Activated naive CD4-positive, alpha-beta T cell treated with Interleukin-2 at 50 U/mL for 16 hours (primary cell): ENCODE measurements at places on chromosomes 16 and 17.

DNA sequence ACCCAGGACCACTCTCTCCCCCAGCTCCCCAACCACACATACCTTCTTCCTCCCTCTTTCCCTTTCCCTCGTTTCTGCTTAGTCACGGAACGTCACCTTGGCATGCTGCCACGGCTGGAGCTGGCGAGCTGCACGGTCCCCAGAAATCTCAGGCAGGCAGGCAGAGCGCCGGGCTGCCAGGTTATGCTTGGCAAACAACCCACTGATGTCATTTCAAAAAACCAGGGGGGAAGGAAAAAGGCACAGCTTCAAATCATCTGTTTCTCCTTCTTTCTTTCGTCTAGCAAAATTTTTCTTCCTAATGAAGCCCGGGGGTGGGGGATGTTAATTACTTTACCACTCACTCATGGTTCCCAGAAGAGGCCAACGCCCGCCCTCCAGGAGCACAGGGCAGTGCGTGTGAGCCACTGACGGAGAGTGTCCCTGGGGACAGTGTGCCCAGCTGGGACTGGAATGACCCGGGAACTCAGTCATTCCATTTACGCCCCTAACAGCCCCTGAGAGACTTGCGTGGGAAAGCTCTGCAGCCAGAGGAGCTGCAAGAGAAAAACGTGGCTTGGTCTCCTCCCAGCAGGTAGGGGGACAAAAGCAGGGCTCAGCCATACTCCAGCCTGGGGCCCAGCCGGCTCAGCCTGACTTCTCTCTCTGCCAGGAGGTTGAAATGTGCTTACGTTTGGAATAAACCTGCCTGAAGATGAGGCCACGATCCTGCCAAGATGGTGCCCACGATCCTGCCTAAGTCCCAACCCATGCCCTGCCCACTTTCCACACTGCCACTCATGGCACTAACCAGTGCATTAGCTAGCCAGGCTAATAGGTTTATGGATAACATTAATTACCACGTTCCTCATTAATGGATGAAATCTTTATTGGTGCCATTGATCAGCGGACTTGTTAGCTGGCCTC lies 198.9 kb downstream of the ZFHX3 start:
- DNase-seq = no peak

DNA sequence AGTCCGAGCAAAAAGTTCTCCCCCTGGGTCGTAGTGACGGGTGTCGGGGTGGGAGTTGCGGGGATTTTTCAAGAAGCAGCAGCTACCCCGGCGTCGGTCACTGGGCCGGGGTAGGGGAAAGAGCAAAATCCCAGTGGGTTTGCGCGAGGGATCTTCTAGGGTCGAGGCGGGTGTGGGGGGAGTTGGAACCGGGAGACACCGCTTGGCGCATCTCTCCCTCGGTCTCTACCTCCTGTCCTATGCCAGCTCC lies 2.3 kb upstream of the UBTF start:
- no peak for DNase-seq

- no peak for DNase-seq
These were observed 39.1 kb downstream of the OR1D5 start for GRCh38 chr17:3024346-3024745.

DNA sequence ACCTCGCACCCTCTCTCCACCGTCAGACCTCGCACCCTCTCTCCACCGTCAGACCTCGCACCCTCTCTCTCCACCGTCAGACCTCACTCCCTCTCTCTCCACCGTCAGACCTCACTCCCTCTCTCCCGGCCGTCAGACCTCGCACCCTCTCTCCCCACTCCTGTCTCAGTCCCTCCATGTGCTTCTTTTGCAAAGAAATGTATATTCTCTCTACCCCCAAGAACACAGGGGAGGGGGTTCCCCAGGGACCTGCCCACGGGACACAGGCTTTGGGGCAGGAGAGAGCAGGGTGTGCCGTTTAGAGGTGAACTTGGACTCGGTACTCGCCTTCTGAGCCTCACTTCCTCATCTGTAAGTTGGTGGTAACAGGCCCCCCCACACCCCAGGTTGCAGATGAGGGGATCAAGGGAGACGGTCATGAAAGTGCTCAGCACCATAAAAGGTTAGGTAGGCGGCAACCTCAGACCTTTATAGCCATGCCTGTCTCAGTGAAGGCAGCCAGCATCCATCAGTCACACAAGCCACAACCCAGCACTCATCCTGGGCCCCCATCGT lies 63.7 kb downstream of the RPH3AL start:
- no peak for DNase-seq

DNA sequence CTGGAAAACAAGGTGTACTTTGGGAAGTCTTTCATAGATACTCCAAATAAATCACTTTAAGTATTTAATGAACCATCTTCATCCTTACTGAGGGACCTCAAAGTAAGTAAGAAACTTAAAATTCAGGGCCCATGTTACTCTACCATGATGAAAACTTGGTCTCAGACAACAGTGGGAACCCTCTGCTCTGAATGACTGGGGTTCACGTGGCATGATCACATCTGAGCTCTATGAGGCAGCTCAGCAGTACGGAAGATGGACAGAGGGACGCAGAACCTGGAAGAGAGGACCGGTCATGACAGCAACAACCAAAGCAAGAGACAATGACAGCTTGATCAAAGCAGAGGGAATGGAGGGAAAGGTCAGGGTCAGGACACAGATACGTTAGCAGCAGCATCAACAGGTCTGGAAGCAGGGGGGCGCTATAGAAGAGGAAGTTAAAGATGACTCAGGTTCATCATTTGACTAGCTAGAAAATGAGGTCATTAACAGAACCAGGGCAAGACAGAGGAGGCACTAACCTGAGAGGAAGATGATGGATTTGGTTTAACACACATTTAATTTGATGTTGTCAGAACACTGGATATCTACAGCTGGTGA lies 9.5 kb downstream of the XPO6 start:
- DNase-seq = peak; percentile 32

DNA sequence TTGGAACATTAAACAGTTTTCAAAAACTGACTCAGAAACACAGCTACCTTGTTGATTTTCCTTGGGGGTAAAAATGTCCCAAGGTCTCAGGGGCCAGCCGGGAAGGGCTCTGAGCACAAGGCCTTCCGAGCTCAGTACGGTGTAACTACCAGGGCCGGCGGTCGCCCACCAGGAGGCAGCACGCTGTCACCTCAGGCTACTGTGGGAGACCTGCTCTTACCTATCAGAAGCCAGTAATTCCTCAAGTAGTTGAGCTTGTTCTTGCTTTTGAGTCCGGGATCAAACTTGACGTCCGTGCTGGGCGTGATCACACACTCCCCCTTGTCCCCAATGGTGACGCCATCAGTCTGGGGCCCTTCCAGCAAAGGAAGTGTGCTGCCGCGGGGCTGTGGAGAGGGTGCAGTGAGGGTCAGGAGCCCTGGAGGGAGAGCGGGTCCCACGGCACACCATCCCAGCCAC lies 43.4 kb upstream of the ICAM2 start:
- peak; percentile 68 for DNase-seq

GRCh38 chr16:66372898-66373155 lies 6.3 kb downstream of the CDH5 start:
- no peak for DNase-seq

GRCh38 chr17:17757391-17757791 lies 76.1 kb downstream of the RAI1 start:
- DNase-seq = no peak

- no peak for DNase-seq
These were observed 142.3 kb downstream of the RGS9 start for GRCh38 chr17:65279456-65279855.

- peak; percentile 52 for DNase-seq
These were observed 43.0 kb downstream of the MYO18A start for GRCh38 chr17:29136998-29137730.

DNA sequence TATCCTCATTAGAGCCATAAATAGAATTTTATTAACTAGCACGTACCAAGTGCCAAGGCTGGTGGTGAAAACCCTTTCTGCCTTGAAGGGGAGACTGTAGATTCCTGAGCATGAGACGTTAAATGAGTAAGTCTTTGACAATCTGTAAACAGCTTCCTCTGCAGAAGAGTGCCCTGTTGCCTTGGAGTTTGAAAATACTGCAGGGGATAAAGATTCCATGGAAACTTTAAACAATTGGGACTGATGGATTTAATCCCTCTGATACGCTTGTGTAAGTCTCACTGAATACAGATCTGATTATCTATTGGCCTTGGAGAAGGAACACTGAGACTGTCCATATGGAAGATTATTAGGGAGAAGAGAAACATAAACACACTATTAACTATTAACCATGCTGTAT lies 1053.4 kb upstream of the RBFOX1 start:
- DNase-seq = no peak

GRCh38 chr16:9425236-9425635 lies 333.8 kb downstream of the HAPSTR1 start:
- no peak for DNase-seq

- DNase-seq = no peak
These were observed 1.5 kb downstream of the CNP start for GRCh38 chr17:41967921-41968578.

- no peak for DNase-seq
These were observed 255.4 kb upstream of the CACNG5 start for GRCh38 chr17:66579556-66579955.

GRCh38 chr16:84700446-84701300 lies 873 bp downstream of the USP10 start:
- DNase-seq = peak; percentile 44
